ENCODE measurements at places on chromosomes 6 and 20.

DNA sequence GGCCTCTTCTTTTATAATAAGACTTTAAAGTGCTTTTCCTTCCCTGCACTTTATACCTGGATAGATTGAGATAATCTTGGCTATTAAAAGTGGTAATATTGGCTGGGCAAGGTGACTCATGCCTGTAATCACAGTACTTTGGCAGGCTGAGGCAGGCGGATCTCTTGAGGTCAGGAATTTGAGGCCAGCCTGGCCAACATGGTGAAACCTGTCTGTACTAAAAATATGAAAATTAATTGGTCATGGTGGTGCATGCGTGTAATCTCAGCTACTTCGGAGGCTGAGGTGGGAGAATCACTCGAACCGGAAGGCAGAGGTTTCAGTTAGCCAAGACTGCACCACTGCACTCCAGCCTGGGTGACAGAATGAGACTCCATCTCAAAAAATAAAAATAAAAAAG lies 197.1 kb upstream of the RGS17 start:
- no peak for DNase-seq

DNA sequence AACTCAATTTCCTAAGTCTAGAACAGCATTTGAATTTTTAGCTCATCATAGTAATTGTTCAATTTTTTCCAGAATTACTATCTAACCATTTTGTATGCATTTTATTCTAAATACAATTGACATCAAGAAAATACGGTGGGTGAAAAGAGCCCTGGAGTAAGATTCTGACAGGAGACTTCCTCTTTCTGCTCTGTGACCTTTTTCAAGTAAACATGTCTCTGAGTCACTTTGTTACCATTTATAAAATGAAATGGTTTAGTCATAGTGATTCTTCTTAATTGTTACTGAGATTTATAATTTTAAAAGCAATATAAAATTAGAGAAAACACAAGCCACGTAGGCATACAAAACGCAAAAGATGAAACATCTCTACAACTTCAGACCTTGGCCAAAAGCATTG lies 80.2 kb downstream of the PLCB1 start:
- DNase-seq: no peak

DNA sequence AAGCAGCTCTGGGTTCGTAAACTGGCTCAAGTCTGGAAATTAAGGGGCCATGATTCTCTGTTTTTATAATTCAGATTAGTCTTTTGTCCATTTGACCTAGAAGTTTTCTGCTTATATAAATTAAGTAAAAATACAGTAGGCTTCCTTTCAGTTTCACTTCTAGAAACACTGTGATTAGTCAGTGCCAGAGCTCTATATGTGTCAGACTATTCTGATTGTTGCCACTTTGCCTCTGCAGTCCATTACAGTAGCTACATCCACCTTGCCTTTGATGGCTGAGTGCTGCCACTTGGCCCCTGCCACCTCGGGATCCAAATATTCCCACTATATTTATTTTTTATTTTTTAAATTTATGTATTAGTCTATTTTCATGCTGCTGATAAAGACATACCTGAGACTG lies 7.9 kb downstream of the ZC2HC1B start:
- no peak for DNase-seq

DNA sequence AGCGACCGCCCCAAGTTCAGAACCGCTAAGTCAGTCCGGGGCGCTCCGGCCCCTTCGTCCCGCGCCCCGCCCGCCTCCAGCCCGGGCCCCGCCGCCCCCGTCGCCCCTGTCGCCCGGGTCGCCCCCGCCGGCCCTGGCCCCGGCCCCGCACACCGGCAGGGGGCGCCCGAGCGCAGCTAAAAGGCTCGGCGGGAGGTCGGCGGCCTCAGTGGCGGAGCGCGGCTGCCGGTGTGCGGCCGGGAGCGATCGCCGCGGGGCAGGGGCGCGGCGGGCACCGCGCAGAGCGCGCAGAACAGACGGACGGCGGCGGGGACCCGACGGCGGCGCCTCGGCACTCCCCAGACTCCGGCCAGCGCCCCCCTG lies at the start of gene FNDC1:
TSS of gene FNDC1 (plus strand) at position 208 of the 363 bp plus-strand sequence. CDS start 197 bp downstream, outside the sequence.
- DNase-seq: no peak

- DNase-seq: no peak
These were observed 320.1 kb downstream of the ESR1 start for GRCh38 chr6:152127432-152128165.

- DNase-seq: no peak
These were observed 91.9 kb upstream of the CCDC28A start for GRCh38 chr6:138681627-138682026.

DNA sequence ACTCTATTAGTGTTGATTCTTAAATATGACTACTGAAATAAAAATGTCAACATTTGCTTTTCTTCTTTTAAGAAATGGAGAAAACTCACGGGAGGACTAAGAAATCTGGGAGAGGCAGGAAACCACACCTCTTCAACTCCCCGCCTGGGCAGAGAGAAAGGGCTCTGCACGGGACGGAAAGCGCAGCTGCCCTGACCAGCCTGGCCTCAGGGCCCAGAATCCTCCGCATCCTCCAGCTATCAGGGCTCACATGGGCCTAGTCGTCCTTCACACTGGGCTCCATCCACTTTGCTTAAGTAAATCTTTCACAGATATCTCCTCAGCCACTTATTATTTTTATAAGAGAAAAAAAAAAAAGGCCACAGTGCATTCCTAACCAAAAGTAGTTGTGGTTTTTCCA lies 215.1 kb downstream of the TBXT start:
- no peak for DNase-seq

GRCh38 chr6:31546339-31546957 lies at the start of gene ATP6V1G2:
Gene ATP6V1G2 (minus strand): TSS chr6:31546608. CDS start chr6:31546559, 49 bp downstream.
- peak; percentile 72 for DNase-seq

GRCh38 chr20:11387189-11387754 lies 530.4 kb upstream of the BTBD3 start:
- DNase-seq: no peak

DNA sequence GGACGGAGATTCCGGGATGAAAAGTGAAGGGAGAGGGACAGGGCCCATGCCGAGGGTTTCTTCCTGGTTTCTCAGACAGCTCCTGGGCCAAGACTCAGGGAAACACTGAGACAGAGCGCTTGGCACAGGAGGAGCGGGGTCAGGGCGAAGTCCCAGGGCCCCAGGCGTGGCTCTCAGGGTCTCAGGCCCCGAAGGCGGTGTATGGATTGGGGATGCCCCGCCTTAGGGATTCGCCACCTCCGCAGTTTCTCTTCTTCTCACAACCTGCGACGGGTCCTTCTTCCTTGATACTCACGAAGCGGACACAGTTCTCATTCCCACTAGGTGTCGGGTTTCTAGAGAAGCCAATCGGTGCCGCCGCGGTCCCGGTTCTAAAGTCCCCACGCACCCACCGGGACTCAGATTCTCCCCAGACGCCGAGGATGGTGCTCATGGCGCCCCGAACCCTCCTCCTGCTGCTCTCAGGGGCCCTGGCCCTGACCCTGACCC lies 55.0 kb upstream of the HLA-A start:
- DNase-seq: peak; percentile 16

DNA sequence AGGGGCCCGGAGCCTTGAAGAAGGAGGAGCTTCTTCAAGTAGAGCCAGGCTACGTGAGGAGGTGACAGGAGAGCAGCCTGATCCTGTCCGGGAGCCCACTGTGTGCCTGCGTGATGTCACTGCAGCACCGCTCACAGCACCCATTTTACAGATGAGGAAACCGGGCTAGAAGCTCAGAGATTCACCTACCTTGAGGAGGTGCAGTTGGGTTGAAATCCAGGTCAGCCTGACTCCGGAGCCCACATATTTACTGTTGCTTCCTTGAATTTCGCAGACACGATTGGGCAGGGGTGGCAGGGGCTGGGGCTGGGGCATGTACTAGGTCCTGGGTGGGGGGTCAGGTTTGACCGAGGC lies 12.5 kb downstream of the VSTM2L start:
- DNase-seq: no peak

- DNase-seq: no peak
These were observed 154.8 kb downstream of the PTPRK start for GRCh38 chr6:128365520-128366160.

GRCh38 chr20:46827718-46828458 lies 66.8 kb upstream of the EYA2 start:
- no peak for DNase-seq
